Stimulated activated CD8-positive, alpha-beta memory T cell treated with anti-CD3 and anti-CD28 coated beads, Interleukin-7, amount 100 ng/mL, for 48 hours (primary cell): ENCODE measurements at places on chromosomes 1 and 21.

GRCh38 chr1:41714638-41715389 lies 203.9 kb downstream of the HIVEP3 start:
- DNase-seq: no peak

DNA sequence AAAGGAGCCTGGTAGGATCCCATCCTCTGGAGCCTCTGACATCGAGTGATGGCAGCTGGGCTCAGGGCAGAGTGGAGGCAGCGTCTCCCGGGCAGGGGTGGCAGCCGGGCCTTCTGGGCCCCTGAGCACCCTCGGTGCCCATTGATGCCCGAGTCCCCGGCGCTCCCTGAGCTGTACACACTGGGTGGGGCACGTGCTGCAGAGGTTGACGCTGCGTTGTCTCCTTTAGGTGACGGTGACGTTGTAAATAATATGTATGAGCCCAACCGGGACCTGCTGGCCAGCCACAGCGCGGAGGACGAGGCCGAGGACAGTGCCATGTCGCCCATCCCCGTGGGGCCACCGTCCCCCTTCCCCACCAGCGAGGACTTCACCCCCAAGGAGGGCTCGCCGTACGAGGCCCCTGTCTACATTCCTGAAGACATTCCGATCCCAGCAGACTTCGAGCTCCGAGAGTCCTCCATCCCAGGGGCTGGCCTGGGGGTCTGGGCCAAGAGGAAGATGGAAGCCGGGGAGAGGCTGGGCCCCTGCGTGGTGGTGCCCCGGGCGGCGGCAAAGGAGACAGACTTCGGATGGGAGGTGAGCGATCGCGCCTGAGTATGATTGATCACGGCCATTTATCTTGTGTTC lies 117.0 kb downstream of the PRDM16 start:
- DNase-seq: no peak

- no peak for DNase-seq
Observed at GRCh38 chr1:112629256-112629655, 9.6 kb downstream of the CAPZA1 start.

- DNase-seq: no peak
Observed at GRCh38 chr1:230065571-230065970, 1.5 kb upstream of the GALNT2 start.

DNA sequence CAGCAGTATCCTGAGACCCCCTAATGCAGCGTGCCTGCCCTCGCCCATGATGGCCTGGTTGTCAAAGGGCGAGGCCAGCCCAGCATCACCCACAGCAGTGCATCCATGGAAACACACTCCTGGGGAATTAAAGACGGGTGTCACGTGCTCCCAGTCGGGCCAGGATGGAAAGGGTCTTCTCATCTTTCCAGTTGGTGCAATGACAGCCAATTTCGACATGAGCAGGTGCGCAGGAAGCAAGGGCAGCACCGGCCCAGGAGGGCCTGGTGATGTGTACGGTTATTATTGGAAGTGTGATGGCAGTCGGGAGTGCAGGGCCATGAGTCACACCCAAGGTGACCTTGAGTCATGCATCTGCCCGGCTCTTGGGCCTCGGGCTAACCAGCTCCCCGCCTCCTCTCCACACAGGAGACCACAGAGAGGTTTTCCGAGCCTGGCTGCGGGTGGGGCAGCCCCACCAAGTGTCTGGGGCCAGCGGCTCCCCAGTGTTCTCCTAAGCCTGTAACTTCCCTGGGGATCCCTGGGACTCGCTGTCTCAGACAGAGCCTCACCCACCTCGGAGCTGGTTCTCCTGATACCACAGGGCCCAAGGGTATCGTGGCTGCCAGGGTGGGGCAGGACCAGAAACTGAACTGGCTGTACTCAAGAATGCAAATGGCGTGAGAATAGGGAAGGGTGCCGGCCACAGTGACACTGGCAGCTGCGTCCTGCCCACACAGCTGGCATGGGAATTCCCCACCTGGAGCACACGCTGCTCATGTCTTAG lies 119.8 kb downstream of the SIK1 start:
- DNase-seq: no peak

- no peak for DNase-seq
Observed at GRCh38 chr1:206716870-206717673, 32.4 kb downstream of the MAPKAPK2 start.

- no peak for DNase-seq
Observed at GRCh38 chr1:109392037-109392787, 5.5 kb downstream of the SORT1 start.

DNA sequence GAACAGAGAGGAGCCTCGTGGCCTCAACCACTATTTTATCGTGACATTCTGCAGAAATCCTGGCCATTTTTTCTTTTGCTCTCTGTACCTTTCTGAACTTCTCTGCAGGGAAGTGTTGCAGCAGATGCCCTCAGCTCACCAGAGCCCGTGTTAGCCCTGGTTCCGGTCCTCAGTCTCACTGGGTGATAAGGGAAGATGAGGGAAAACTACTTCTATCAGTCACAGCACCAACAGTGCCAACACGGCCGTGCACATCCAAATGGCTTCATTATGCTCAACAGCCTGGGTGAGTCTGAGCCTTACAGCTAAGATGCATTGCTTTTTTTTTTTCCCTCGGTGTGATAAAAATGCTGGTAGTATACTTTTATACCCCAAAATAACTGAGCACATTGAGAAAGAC lies 93.0 kb downstream of the KIF26B start:
- DNase-seq: no peak

- no peak for DNase-seq
Observed at GRCh38 chr1:65172936-65173690, 25.1 kb downstream of the AK4 start.

- no peak for DNase-seq
Observed at GRCh38 chr1:206100226-206100815, 16.9 kb downstream of the AVPR1B start.

GRCh38 chr21:21818898-21819297 lies 820.7 kb downstream of the NCAM2 start:
- DNase-seq: no peak

- no peak for DNase-seq
Observed at GRCh38 chr1:36968730-36969129, 65.6 kb downstream of the GRIK3 start.

GRCh38 chr1:212355230-212355969 lies 59.3 kb downstream of the PACC1 start:
- no peak for DNase-seq

DNA sequence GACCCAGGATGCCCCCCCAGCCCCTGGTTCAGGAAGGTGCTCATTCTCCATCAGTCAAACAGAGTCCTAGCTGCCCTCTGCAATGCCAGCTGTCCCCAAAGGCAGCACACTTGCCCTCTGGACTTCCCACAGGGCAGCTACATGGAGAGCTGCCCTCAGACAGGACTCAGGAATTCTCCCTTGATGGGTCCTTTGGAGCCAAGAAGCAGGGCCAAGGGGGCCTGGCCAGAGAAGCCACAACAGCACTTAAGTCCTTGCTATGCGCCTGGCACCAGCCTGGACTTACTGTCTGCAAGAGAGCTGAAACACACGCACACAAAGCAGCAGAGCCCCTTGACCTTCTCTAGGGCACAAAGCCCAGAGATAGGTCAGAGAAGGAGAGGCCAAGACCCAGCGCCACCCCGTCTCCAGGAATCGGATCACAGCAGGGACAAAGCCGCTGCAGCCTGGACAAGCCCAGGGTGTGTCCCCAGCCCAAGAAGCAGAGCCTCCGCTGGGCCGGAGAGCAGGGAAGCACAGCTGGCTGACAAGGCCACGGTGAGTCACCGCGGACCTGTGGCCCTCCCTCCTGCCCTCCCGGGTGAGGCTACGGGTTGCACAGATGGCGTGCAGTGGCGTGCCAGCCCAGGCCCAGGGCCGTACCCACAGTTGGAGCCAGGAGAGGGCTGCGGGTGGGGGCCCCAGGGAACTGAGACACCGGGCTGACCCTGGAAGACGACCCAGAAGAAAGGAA lies 1.7 kb downstream of the WNT9A start:
- no peak for DNase-seq

DNA sequence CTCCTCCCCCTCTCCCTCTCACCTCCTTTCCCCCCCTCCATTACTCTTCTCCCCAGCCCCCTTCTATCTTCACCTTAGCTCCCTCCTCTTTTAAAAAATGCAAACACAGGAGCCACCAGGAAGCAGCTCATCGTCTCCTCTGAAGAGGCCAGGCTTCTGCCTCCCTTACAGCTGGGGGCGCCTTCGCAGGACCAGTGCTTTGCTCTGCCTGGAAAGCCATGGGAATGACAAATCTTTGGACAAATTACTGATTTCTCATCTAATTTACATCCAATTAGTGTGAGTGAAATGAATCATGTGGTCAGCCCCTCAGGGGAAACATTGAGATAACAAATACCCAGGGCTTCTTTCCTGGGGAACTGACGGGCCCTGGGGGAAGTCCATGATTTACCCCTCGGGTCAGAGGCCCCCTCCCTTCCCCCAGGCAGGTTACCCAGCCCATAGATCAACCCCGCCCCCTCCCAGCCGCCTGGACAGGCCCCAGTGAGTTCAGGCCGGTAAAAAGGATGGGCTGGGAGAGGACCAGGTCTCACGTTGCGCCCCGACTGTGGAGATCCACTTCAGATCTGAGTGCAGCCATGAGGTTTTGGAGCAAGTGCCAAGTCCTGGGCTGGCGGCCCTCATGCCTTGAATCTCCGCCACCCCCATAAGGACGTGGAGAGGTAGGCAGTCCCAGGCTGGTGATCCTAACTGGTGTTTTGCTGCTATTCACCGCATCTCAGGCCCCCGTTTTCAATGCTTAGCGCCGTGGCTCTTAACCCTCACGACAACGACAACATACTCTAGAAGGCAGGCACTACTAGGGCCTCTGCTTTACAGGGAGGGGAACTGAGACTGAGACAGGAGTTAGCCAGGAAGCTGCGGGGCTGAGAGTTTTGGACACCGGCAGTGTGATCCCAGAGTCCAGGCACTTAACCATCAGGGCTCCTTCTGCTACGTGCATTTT lies 300.8 kb downstream of the RRAGC start:
- no peak for DNase-seq

DNA sequence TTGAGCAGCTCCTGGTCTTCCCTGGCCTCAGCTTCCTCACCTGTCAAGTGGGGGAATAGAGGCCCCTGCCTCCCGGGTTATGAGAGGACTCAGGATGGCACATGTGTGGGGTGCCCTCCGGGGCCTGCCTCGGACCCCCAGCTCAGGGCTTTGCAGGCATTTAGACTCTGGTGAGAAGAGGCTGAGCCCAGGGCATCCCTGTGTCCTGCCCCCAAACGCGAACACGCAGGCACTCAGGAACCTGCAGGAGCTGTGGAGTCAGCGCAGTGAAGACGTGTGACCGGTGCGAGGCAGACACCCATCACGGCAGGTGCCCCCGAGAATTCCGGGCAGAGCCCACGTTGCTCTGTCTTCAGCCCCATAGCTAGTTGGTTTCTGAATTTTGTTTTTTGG lies 5.5 kb upstream of the PEX10 start:
- no peak for DNase-seq

- no peak for DNase-seq
Observed at GRCh38 chr1:107618539-107618938, 346.4 kb downstream of the VAV3 start.

GRCh38 chr1:28392027-28392652 lies 22.6 kb downstream of the PHACTR4 start:
- no peak for DNase-seq

DNA sequence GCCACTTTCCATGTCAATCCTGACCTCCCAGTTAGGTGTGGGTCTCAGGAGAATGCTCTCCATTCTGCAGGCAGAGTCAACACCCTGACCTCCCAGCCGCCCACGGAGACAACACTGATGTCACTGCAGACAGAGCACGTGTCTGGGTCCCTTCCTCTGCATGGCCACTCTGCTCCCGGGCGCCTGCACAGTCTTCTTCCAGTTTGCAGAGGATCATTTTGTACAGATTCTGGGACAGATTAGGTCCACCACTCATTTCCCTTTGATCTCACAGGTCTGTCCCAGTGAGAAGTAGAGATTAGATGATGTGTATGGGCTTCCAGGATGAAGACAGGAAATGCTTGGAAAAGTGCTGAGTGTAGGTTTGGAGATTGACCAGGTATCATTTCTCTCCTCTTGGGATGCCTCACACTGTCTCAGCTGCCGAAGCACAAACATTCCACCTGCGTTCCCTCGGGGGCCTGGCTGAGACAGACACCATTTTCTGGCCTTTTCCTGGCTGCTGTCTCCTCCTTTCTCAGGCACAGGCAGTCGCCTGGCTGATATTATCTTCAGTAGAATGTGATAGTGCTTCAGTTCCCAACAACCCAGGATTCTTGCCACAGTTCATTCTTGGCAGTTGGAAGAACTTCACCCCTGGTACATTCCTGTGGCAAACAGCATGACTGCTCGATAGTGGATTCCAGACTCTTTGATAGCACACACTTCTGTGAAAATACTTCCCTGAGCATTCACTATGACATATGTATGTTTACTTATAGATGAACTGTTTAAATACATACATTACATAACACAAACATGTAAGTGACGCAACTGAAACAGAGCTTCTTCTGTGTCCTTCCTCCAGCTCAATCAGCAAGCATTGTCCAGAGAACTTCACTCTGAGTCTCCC lies 7.9 kb downstream of the MYBPHL start:
- DNase-seq: no peak

GRCh38 chr21:20301395-20301794 lies 696.8 kb upstream of the NCAM2 start:
- DNase-seq: no peak

- no peak for DNase-seq
Observed at GRCh38 chr1:228401782-228402640, 4.6 kb downstream of the TRIM11 start.

DNA sequence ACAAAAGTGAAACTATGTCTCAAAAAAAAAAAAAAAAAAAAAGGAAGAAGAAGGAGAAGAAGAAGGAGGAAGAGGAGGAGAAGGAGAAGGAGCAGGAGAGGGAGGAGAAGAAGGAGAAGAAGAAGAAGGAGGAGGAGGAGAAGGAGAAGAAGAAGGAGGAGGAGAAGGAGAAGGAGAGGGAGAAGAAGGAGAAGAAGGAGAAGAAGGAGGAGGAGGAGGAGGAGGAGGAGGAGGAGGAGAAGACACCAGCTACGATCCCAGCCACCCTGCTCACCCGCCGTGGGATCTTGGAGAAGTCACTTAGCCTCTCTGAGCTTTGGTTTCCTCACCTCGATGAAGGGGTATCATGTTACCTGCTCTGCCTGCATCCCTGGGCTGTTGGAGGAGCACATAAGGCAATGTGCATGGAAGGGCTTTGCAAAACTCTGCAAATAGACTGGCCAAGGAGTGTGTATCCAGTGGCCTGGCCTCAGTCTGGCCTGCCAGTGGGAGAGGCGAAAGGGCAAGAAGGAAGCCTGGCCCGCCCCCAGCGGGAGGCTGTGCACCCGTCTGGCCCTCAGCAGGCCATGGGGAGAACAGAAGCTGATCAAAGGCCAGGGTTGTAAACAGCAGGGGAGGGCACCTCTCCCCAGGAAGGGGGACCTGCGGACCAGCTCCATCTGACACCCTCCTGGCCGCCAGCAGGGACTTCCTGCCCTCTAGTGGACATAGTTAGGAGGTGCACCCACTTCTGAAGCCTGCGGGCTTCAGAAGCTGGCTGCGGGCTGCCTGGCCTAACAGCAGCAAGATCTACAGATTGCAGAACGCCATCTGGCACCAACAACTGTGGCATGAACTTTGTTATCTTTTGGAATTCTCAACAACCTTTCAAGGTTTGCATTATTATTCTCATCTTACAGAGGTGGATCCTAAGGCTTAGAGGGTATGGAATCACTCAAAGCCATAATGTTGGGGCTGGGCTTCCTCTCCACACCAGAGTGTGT lies 19.2 kb upstream of the CDK18 start:
- no peak for DNase-seq
